ENCODE measurements at places on chromosomes 6 and 20.

- DNase-seq: peak; percentile 51
These were observed 3.0 kb upstream of the GOPC start for GRCh38 chr6:117605169-117605826.

GRCh38 chr6:145483191-145483996, 251.9 kb downstream of the EPM2A start:
- no peak for DNase-seq

DNA sequence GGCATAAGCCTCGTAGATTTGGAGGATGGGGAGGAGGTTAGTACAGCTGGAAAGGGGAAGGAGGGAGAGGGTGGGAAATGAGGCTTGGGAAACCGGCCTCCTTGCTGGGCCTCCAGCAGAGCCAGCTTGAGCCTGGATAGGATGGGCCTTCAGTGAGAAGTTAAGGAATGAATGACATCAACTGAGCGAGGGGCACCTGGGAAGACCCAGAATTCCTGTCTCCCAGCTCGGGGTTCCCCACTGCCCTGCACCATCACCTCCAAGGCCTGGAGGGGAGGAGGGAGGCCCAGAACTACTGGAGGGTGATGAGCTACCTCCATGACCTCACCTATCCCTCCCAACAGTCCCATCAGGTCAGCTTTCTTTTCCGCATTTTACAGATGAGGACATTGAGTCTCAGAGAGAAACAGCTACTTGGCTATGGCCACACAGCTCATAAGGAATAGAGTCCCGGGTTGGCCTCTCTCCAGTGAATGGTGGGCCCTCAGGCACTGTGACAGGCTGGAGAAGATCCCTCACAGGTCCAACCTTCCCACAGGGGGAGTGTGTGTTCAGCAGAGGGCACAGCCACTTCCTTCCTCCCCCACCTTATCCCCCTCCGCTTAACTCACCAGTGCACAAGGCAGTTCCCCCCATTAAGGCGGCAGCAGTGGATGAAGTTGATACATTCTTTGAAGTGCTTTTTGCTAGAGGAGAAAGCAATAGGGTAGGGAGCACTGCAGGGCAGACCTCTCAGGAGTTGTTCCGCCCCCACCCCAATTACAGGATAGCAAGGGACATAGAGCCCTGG, 6.8 kb downstream of the DUSP15 start:
- DNase-seq: no peak

DNA sequence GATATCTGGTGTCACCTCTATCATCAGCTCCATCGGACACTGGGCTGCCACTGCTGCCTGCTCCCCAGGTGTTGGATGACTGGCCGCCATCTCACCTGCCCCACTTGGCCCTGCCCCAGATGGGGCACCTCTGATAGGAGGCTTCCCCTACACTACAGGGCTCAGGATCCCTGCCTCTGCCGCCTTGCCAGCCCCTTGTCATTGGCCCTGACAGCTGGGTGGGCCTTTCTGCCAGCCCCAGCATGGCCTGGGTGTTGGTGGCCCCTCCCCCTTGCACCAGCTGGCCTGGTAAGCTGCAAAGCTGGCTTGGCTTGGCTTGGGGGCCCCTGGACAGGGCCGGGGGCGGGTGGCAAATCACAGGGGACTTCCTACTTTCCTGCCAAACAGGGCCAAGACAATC, 10.6 kb downstream of the PACSIN1 start:
- DNase-seq: no peak
